ENCODE measurements at places on chromosomes 16 and 17. TPM values are rescaled to one million over a fixed set of nuclear protein-coding genes. Genes with fewer than 3 reads are reported as not detected.

- DNase-seq: peak; percentile 37
These were observed 200.8 kb downstream of the PRKCB start for GRCh38 chr16:24036614-24037013.

GRCh38 chr16:55433030-55433429, 46.0 kb upstream of the MMP2 start:
- DNase-seq: no peak

DNA sequence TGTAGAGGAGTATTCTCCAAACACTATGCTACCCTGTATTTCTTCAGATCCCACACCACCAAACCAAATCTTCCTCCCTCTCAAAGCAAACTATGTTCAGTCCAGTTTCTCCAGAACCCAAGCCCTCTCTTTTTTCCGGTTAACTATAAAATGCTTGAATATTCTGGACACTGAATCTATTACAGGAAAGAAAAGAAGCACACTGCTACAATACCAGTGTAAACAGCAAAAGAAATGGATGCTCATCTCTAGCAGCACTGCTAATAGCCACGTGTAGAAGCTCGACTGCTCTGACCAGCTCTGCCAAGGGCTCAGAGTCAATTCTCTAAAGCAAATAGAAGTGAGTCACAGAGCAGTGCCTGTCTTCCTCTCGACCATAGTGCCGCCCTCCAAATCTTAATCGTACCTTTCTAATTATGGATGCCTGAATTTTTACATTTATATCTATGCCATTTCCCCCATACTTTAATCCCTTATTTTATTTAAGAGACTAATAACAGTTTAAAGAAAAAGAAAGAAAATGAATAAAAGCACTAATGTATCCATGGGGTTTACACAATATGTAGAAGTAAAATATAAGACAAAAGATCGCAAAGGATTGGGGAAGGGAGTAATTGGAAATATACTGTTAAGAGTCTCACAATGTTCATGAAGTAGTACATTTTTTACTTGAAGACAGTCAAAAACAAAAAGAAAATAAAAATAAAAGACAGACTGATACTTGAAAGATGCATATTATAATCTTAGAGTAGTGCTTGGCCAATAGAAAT, 154.5 kb downstream of the PARN start:
- peak; percentile 56 for DNase-seq

DNA sequence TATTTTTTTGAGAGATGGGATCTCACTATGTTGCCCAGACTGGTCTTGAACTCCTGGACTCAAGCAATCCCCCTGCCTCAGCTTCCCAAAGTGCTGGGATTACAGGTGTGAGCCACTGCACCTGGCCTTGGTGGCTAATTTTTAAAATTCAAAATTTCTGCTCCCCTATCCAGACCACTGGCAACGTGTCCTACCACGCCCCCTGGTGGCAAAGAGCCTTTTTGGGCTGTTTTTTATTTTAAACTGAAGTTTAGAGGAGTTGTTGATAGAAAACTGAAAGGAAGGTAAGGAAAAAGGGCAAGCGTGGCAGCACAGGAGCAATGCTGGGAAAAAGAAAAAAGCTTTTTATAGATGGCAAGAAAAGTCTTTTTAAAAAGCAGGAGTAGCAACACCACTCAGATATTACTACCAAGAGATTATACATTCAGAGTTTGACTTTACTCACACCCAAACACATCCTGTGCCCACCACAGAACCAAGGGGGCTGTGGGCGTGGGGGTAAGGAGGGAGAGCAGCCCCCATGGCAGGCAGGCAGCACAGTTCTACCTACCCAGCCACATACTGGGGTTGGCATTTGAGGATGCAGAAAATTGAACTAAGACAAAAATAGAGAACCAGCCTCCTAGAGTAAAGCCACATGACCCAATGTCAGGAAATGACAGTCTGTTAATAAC, 4.2 kb upstream of the MXRA7 start:
- DNase-seq: no peak

GRCh38 chr17:55926276-55926990, 175.6 kb downstream of the PCTP start:
- no peak for DNase-seq

DNA sequence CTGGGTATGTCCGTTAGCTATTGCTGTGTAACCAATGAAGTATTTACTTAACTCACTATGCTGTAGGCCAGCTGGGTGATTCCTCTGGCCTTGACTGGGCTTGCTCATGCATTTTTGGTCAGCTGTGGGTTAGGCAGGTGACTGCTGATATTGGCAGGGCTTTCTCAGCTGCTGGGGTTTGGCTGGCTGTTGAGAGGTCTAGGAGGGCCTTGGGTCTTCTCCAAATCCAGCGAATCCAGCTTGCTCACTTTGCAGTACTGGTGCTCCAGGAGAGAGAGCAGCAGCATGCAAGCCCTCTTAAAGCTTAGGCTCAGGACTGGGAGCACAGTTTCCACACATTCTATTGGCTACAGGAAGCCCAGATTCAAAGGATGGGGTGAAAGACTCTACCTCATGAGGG, 270.1 kb downstream of the PHKB start:
- DNase-seq: peak; percentile 80

- peak; percentile 52 for DNase-seq
These were observed 83.8 kb upstream of the CCL2 start for GRCh38 chr17:34171245-34171818.

- DNase-seq: peak; percentile 74
These were observed at the start of gene IL21R for GRCh38 chr16:27401768-27402568. Gene IL21R (plus strand): TSS chr16:27402174. CDS start chr16:27430072, 27,898 bp downstream.

DNA sequence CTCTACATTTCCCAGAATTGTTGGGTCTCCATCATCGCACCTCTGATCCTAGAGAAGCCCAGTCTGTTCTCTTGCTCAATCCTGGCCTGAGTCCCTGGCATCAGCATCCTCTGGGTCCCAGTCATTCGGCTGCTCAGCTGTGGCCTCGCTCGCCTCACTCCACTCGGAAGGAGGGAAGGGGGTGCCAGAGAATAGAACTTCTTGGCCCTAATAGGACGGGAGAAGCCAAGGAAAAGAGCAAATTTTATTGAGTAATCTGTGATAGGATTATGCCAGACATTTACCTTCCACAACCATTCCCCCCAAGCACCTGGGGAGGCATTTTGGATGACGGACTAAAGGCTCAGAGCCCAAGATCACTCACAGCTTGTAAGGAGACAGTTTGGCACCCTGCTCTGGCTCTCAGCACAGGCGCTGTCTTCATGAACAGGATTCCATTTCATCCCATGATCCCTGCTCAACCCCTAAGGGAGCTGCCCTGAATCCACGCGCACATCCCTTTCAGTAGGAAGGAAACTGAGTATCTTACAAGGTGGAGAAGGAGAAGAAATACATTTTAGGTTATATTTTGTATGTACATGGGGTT, 498 bp upstream of the CLEC10A start:
- no peak for DNase-seq

DNA sequence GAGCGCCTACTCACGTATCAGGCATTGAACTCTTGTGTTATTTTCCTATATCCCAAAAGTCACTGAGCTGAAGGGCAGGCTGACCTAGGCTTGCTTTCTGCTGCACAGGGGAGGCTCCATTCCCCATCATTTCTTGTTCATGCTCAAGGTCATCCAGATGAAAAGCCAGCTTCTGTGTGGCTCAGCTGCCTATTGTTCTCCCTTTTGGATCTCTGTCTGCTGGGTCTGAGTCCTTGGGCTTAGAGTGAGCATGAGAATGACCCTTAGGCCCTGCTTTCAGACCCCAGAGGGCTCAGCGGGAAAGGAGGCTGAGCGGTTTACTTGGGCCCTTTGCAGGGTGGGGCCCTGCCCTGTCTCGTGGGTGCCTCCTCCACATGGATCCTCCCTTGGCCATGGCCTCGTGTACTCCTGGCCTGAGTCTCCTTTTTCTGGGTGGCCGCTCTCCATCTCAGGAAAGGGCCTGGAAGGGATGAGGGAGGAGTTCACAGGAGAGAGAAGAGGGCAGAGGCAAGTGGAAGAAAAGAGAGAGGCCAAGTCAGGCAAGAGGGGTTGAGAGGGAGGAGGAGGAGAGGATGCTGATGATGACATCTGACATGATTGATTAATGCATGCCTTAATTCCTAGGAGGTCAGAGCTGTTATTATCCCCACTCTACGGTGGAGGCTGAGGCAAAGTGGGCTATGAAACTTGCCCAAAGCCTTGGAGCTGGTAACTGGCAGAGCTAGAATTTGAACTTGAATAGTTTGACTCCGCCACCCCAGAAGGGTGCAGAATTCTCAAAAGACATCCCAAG, 19.8 kb upstream of the MAP3K14 start:
- DNase-seq: no peak

DNA sequence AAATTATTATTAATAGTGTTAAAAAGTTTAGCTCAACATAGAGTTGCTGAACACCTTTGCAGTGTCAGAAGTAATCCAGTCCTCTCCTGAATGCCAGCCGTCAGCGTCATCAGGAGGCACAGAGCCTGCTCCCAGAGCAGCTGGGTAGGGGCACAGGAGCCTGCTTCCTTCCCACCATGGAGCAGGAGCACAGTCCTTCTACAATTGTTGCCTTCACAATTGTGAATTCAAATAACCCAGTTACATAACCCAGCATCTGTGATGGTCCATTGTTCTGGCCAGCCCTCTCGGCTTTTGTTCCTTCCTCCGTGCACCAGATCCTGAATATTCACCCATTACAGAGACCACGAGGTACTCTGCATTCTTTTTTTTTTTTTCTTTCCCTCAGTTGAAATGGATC, 393.9 kb upstream of the MAF start:
- DNase-seq: no peak

DNA sequence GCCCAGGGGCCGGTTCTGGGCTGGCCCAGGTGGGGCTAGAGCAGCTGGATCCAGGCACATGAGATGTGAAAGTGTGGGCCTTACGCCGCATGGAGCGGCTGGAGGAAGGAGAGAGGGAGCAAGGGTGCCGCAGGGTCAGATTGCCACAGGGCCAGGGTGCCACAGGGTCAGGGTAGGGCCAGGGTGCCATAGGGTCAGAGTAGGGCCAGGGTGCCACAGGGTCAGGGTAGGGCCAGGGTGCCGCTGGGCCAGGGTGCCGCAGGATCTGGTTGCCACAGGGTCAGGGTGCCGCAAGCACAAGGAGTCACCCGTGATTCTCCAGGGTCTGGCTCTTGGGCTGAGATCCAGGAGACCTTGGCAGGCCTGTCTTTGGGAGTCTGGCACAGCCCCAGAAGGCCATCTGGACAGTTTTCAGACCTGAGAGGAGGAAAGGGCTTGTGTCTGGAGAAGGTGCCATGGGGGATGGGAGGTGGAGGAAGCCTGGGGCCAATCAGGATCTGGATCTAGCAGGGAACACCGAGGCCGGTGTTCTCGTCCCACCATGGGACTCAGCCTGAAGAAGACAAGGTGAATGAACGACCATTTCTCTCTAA, 13.1 kb upstream of the LASP1NB start:
- no peak for DNase-seq

DNA sequence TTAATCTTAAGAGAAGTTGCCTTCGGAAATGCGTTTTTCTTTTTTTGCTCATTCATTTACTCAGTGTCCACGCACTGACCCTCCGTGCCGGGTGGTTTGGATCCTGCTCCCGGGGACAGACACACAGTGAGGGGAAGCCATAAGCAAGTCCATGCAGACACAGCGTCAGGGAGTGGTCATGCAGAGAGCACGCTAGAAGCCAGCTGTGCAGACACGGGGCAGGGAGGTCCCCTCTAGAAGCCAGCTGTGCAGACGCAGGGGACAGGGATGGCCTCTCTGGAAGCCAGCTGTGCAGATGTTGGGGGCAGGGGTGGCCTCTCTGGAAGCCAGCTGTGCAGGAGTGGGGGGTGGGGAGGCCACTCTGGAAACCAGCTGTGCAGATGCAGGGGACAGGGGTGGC, 4.8 kb downstream of the GAA start:
- no peak for DNase-seq

DNA sequence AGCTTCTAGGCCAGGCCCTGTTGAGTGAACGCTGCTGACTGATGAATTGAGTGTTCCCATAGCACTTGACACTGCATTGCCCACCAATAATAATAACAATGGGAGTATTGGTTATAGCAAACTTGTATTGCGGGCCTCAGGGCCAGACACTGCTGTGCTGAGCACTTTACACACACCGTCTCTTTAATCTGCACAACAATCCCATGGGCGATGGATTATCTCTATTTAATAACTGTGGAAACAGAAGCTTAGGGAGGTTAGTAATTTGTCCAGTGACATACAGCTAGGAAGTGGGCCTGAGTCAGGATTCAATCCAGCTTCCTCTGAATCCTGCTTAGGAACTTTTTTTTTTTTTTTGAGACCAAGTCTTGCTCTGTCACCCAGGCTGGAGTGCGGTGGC, 11.2 kb downstream of the ARHGAP23 start:
- no peak for DNase-seq

GRCh38 chr17:42720996-42721583, 23.8 kb downstream of the EZH1 start:
- DNase-seq: peak; percentile 52

- no peak for DNase-seq
These were observed 130.9 kb downstream of the GSG1L start for GRCh38 chr16:27932542-27933135.

DNA sequence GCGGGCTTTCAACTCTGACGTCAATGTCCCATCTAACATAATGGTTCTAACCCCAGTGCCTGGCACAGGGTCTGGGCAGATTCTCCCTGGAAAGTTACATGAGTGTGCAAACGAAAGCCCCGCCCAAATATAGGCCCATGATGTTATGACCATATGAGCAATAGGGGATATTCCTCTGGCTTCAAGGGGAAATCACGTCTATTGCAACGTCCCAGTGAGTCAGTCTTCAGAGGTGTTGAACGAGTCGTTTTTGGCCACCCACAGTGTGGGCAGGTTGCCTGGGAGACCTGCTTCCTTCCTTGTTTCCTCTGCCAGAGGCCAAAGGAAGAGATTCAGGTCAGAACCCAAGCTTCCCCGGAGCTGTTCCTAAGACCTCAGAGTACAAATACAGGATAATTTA, 30.3 kb downstream of the PIK3R5 start:
- DNase-seq: peak; percentile 38

GRCh38 chr16:77995843-77996455, 26.4 kb upstream of the CLEC3A start:
- DNase-seq: no peak

- no peak for DNase-seq
These were observed 17.2 kb downstream of the NTAN1 start for GRCh38 chr16:15038689-15039088.

- peak; percentile 35 for DNase-seq
These were observed 13.9 kb upstream of the TMC7 start for GRCh38 chr16:18969855-18970240.

- no peak for DNase-seq
These were observed 787.4 kb downstream of the KCNJ2 start for GRCh38 chr17:70956726-70957125.

GRCh38 chr17:1565877-1566276, 3.3 kb upstream of the PITPNA start:
- no peak for DNase-seq

Gene GPR179
- not detected for total RNA-seq

Gene PDIA2
- total RNA-seq: not detected

Gene ARL17B
- total RNA-seq: 7.4 TPM

Gene ENKD1
- 26.2 TPM for total RNA-seq

Gene AIPL1
- not detected for total RNA-seq

Gene MON1B
- 7.8 TPM for total RNA-seq

Gene WNT3
- 4.1 TPM for total RNA-seq

Gene FCSK
- total RNA-seq: 3.9 TPM

Gene CD300A
- total RNA-seq: not detected

Gene SMPD3
- total RNA-seq: not detected

Gene GCGR
- total RNA-seq: not detected
